ENCODE measurements at places on chromosomes 12 and 14.

GRCh38 chr12:18462442-18462841 is 201.1 kb downstream of the PIK3C2G start:
- DNase-seq: no peak

DNA sequence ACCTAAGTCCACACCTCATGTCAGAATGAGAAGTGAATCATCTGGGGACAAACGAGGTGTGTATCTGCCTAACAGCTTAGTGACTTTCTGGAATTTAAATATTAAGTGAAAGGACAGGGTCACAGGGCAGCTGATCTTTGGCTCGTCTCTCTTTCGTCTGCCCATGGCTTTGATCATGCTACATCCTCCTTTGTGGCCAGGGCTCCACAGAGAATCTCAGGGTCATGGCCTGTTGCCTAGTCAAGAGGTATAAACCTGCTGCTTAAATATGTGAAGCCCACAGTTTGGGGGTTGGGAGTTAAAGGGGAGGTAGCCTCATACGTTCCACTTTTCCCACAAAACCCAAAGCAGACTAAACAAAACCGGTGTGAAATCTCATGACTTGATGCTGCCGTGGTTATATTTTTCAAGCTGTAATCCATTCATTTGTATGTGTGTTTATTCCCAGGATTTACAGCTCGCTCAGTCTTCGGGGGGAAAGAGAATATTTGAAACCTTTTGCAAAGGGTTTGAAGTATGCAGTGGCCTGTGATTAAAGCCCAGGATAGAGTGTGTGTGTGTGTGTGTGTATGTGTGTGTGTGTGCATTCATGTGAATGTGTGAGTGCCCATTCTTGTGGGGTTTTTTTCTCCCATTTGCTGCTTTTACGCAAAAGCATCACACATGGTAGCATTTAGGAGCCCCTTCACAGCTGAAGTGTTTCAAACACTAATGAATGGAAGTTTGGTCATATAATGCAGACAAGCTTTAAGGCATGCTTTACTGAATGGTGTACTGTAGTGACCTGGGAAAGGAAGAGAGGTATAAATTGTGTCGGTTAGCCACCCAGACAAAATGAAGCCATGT is 137.1 kb downstream of the HMGA2 start:
- peak; percentile 54 for DNase-seq

DNA sequence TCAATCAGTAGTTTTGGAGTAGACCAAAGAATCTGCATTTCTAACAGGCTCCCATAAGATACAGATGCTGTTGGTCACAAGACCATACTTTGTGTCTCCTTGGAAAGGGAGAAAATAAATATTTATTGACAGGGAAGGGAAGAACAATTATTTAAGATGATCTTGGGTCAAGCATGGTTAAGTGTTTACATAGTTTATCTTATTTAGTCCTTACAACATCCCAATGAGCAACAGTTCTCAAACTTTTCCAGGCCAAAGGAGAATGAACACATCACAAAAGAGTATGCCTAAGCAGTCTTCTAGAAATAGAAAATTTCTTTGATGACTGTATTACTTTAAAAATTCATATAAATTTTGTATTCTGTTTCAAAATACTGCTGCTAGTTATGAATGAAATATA is 8.8 kb downstream of the LPCAT3 start:
- DNase-seq: no peak

GRCh38 chr12:29662734-29663323 is 120.9 kb downstream of the TMTC1 start:
- no peak for DNase-seq

- DNase-seq: no peak
Measured at GRCh38 chr12:48960834-48961233, 3.5 kb upstream of the ARF3 start.

- no peak for DNase-seq
Measured at GRCh38 chr12:112710414-112710813, 81.1 kb upstream of the RPH3A start.

DNA sequence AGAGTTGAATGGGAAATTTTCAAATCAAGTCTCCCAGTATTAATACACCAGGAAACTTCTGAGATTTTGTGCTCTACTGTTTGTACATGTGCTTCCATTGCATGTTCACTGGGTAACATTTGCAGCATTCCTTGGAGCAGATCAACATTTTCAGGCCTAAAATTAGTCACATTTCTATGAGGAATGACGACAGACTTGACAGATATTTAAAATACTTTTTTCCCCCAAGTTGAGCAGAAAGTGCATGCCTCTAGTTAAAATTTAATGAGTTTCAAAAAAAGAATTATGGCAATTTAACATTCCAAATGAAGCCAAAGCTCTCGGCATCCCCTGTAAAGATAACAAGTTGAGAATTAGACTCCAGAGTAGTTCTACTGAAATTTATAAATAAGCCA is 72.3 kb downstream of the C12orf42 start:
- no peak for DNase-seq

DNA sequence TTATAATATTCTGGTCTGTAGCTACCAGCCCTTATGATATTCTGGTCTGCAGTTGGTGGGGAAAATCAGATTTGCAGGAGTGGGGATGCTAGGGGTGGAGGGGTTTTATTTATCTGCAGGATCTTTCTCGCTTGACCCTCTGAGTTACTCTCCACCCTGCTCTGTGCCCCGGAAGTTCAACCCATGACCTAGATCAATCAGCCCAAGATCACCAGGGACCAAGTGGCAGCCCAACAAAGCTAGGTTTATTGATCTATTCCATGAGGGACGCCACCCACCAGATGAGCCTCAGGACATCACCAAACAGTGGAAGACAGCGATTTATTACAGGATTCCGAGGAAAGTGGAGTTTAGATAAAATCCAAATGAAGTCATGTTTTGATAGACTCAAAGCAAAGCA is 25.8 kb upstream of the C12orf76 start:
- no peak for DNase-seq

DNA sequence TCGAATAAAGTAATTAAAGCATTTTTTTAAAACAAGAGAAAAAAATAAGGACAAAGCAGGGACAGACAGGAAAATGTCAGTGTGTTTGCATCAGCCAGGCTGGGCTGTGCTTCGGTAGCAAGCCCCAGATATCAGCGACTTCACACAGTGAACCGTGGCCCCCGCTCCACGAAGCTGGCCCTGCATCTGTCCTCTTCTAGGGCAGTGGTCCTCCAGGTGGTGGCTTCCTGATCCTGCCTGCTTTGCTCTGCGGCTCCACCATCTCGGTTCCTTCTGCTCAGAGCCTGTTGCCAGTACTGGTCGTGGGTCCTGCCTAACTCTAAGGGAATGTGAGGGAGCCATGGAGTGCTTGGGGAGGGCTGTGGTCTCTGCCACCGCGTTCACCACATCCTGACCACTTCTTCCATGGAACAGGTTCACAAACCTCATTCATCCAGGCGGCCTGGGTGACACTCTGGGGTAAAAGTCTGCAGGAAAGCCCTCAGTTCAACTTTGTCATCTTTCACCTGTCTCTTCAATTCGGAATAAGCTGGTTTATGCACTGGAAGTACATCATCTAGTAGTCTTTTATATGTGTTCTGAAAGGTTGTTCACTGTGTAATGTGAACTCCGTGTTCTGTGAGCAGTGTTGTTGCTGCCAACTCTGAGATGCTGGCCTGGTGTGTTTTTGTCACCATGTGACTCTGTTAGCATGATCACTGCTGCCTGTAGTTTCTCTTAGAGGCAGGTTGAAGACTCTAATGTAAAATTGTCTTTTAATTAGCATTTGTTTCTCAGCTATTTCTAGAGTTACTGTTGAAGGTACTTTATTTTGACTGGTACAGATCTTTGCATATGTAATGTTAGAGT is 47.9 kb downstream of the ANKRD9 start:
- DNase-seq: no peak
